ENCODE measurements at places on chromosomes 1 and 21.

DNA sequence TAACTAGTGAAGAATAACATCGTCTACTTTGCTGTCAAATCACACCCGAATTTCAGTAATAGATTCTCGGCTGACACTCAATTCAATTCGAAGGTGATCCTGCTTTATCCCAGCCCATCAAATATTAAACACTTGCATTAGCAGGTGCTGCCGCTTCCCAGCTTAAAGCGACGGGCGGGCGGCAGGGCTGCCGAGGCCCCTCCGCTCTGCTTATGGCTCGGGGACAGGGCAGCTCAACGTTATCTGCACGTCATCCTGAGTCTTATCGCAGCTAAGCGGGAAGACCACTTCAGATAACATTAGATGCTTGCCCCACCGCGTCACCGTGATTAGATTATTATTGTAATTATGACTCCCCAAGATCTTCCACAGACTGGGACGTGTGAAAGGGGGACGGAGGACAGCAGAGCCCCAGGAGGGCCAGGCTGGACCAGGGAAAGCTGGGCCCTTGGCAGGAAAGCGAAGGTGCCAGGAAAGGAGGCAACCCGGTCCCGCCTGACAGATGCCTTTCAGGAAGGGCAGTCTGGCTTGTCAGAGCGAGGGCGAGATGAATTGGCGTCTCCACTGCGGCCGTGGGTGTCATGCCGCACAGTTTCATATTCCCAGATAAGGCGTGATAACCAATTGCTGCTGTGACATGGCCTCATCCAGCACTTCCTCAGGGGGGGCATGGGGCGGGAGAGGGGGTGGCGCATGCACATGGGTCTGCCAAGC, 37.0 kb downstream of the DMAP1 start:
- DNase-seq: no peak

- no peak for DNase-seq
Measured at GRCh38 chr1:97053268-97053667, 331.7 kb downstream of the PTBP2 start.

DNA sequence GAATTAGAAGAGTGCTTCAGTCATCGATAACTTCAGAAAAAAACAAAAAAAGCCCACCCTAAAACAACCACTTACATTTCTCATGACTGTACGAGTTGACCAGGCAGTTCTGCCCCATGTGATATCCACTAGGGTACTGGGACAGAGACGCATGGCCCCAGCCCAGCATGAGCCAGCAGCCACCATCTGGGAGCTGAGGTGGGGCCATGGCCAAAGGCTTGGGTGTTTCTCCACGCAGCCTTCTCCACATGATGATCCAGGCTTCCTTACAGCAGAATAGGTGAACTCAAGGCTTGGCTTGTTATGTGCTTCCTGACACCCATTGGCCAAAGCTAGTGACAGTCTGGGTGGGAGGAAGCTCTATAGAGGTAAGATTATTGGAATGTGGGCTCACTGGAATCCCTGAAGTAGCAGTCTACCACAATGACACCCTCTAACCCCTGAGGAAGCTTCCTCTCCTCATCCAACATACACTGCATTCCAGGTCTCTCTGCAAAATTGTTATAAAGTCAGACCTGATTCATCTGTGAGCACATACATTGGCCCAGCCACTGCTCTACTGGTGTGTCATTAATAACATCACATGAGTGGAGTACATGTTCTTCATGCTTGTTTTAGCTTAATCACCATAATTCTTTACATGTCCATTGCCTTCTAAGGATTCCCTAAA, 66.3 kb upstream of the NTPCR start:
- no peak for DNase-seq

DNA sequence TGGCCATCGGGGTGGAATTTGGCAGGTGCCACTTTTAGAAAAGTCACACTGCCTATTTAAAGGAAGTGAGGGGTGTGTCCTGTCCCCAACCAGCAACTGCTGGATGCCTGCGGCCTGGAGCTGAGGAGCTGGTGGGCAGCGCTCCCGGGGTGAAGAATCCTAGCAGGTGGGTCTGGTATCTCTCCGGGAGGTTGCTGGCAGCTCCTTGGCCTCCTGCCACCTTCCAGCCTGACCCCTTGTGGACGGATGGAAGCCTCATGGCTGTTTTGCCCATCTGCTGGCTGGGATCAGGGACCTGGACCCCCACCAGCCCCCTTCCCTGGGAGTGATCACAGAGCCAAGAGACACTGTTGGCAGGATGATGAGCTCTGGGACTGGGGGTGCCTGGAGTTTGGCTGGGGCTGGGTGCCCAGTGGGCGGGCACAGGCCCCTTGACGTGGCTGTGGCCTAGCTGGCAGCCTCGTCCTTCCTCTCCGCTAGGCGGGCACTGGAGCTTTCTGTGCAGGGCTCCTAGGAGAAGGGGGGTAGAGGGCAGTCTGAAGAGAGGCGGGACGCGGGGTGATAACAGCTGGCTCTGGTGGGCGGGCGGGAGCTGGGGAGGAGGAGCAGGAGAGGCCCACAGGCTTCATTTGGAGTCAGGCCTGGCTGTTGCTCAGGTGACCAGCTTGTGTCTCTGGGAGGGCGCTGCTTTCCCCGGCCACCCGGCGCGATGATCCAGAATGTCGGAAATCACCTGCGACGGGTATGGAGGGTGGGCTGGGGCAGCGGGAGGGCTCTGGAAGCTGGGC, at the start of gene ACOT11:
TSS of gene ACOT11 (plus strand) at position 628 of the 788 bp plus-strand sequence. CDS start at position 710, 82 bp downstream.
- DNase-seq: peak; percentile 45

DNA sequence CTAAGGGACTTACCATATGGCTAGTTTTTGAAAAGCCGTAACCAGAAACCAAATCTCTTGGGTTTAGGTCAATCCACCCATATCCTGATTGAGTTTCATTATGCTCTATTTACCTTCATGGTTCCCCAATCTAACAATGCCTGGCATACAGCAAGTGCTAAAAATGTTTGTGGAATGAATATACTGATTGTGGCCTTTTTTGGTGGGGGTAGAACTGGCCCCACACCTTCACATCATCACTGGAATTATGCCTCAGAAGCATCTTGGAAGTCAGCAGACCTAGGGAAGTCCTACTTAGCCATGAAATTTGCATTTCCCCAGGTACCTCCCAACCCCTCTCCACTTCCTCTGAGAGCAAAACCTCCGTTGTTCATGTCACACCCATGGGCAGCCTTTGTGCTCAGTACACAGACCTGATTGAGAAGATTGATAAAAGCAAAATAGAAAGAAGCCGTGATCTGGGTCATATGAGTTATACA, 17.8 kb upstream of the SLAMF1 start:
- DNase-seq: peak; percentile 74

GRCh38 chr1:93471911-93472310, 24.0 kb downstream of the FNBP1L start:
- no peak for DNase-seq
